ENCODE measurements at places on chromosomes 11 and 22.

- DNase-seq = no peak
These were observed 51.7 kb downstream of the ZBTB16 start for GRCh38 chr11:114110952-114111947.

DNA sequence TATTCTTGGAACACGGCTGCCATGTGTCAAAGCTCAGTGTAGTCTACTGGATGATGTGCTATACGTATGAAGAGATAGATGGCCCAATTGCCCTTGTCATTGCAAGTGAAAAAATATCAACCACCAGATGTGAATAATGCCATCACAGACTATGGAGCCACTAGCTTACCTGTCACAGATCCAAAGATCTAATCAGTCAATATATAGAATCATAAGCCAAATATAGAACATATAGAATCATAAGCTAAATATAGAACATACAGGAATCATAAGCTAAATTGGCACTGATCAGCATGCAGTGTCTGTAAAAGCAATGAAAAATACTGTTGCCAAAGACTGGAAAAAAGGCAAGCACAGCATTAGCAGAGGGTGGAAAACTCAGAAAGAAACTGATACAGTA, 1656.9 kb upstream of the RAG2 start:
- no peak for DNase-seq

- no peak for DNase-seq
These were observed 1.5 kb downstream of the MAFF start for GRCh38 chr22:38203090-38203810.

GRCh38 chr22:46738647-46739093, 618 bp upstream of the CERK start:
- DNase-seq = no peak

- no peak for DNase-seq
These were observed 153.3 kb downstream of the EFCAB6 start for GRCh38 chr22:43658823-43659222.

- no peak for DNase-seq
These were observed 57.0 kb downstream of the BRD1 start for GRCh38 chr22:49770547-49771265.

DNA sequence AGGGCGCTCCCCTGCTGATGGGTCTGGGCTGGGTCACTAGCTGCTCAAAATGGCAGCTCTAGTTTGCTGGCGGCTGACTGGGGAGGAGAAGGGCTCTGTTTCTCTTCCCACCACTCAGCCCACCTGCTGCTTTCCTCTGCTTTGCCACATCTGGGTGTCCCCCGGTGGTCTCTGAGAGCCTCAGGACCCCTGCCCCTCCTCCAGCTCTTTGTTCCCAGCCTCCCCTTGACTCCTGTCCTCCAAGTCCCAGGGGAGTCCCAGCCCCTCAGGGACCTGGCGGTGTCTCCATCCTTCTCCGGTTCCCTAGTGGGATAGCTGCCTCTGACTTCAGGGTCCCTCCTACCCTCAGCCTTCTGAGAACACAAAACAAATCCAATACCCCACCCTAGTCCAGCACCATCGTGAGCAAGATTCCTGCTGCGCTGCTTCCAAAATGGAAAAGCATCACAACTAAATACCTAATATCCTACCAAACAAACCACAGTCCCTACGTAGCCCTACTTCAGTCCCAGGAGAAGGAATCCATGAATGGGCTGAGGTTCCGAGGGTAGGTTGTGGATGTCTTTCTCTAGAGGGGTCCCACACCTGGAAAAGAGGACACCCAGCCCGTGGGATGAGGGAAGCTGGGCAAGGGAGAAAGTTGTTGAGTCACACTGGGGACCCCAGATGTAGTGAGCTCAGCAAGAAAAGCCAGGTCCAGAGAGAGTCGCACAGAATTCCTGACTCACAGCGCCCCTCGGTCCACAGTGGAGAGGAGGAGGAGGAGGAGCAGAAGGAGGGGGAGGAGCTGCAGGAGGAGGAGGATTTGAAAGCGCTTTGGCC, 45.0 kb upstream of the NNMT start:
- no peak for DNase-seq

GRCh38 chr11:120759046-120759445, 247.5 kb downstream of the GRIK4 start:
- no peak for DNase-seq

DNA sequence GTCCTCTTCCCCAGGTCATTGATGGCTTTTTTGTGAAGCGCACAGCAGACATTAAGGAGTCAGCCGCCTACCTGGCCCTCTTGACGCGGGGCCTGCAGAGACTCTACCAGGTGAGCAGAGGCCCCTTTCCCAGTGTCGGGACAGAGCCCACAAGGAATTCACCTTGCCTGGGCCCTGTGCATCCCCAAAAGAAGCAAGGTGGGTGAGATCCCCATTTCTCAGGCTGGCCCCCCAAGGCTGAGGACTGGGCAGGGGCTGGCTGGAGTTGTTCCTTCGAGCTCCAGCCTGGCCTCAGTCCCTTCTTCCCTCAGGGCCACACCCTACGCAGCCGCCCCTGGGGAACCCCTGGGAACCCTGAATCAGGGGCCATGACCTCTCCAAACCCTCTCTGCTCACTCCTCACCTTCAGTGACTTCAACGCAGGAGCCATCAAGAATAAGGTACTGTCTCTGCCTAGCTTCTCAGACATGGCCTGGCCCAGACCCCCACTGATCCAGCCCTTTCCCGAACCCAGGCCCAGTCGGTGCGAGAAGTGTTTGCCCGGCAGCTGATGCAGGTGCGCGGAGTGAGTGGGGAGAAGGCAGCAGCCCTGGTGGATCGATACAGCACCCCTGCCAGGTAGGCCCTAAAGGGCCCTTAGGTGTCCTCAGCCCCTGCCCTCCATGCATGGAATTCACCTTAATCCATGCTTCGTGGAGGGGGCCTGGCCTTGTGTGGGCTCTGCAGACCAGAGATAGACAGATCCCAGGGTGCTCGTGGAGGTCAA, 4.7 kb downstream of the MUS81 start:
- DNase-seq = no peak

DNA sequence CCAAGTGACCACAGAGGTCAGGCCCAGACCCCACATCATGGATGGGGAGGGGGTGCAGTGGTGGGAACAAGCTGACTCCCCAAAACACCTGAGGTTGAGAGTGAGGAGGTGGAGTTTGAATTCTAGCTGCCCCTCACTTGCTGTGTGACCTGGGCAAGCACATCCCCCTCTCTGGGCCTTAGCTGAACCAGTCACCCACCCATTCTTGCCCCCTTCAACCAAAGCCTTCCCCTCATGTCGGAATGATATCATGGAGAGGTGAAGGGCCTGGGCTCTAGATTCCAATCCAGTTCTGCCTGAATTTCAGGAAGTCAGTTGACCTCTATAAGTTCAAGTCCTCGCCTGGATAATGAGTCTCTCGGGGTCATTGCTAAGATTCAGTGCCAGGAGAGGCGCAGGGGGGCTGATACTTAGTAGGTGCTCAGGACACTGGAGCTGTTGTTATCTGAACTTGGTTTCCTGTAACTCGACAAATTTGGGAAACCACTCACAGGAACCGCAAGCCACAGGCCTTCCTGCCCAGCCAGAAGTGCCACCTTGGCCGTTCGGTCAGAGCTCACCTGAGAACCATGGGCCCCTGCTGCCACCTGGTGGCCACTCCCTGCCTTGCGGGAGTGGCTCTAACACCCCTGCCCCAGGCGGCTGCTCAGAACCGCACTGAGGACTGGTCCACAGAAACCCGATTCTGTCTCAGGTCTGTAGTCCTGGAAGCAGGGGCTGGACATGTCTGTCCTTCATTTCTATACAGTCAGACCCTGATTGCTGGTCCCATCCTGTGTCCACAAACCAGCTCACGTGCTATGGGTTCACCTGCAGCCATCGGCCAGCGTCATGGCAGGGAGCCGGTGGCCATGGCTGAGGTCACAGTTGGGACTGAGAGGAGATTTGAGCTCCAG, 6.9 kb downstream of the CDC42EP1 start:
- peak; percentile 67 for DNase-seq

DNA sequence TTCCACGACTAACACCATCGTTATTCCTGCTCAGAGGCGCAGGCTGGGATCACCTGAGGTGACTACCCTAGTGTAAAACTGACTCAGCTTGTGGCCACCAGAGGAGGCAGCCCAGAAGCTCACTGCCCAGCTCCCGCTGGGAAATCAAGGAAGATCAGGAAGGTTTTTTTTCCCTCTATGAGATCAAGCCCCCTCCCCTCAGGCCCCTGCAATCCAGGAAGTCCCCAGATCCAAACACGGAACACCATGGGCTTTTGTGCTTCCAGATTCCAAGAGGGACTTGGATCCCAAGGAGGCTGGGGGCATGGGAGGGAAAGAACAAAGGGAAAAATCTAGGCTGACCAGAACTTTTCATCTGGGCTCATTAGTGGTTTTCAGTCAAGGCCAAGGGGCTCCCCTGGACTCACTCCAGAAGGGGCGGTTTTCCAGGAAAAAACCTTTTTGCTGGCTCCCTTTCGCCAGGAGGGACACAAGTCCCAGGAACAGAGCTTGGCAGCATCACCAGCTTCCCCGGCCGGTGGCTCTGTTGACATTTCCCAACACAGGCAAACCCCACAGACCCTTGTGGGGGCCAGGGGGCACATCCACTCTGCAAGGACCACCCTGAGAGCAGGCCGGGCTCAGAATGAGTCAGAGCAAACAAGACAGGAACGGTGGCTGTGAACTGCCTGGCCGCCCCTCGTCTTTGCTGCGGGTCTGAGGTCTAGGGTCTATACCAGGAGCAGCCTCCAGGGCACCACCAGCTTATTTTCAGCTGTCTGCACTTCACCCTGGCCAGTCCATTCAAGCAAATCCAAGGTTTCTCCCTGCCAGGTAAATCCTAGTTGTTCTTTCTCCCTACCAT, 36.8 kb downstream of the MYH9 start:
- no peak for DNase-seq

DNA sequence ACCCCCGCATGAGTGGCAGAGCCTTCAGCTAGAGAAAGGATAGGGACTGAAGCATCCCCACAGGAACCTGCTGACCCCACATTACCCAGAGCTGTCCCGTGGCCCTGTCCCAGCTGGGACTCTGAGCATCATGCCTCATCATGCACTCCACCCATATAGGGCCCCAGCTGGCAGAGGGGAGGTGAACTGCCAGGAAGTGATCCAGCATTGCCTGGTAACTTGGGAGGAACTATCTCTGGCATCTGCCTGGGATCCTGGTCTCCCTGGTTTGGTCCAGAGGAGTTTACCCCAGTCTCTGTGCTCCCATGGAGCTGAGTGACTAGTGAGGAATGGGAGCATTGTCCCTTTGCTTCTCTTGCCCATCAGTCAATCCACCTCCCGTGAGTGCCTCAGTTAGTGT, 228.8 kb downstream of the GRIK4 start:
- DNase-seq = no peak

DNA sequence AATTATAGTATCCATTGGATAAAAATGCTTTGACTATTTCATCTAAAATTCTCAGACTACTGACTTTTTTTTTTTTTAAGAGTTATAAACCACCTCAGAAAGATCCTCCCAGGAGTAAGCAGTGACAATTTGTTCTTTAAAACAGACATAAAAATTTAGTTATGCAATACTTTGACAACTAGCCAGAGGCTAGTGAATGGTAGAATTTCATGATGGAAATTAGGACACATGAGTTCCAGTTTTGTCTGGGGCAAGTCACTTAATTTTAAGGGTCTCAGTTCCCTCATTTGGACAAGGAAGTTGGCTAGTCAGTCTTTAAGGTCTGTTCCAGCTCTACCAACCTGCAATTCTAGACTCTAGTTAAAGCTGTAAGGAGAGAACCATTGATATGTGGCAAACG, 2.9 kb downstream of the IL18 start:
- no peak for DNase-seq

DNA sequence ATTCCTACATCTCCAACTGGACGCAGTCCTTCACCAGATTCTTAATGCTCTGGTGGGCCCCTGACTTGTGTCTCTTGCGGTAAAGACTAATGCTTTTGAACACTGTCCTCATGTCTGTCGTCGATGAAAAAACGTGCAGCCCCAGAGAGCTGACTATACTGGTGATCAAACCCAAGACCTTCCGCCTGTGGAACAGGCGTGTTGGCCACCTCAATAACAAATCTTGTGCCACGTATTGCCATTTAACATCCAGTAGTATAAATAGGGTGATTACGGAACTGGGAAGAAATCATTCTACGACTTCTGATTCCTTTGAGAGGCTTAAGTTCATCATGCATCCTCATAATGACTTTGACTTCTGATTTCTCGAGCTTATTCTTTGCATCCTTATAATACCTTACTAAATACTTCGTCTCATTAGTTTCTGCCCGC, 45.6 kb downstream of the OR4D9 start:
- no peak for DNase-seq

DNA sequence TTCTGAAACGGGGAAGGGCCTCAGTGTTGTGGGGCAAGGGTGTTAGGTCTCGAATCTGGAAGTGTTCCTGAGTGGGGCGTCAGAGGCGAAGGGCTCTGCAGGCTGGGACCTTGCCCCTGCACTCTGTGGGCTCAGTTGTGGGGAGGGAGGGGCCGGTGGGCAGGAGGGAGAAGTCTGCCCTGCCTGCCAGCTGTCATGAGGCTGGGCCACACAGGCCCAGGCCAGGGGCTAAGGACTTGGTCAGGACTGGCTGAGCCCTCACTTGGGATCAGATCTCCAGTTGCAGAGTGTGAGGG, at the start of gene CRACR2B:
CRACR2B (plus strand) TSS at position 23 of the 296 bp plus-strand sequence. CDS start 689 bp downstream, outside the sequence.
- no peak for DNase-seq

- no peak for DNase-seq
These were observed 54.3 kb upstream of the NAV2 start for GRCh38 chr11:19658344-19658743.

DNA sequence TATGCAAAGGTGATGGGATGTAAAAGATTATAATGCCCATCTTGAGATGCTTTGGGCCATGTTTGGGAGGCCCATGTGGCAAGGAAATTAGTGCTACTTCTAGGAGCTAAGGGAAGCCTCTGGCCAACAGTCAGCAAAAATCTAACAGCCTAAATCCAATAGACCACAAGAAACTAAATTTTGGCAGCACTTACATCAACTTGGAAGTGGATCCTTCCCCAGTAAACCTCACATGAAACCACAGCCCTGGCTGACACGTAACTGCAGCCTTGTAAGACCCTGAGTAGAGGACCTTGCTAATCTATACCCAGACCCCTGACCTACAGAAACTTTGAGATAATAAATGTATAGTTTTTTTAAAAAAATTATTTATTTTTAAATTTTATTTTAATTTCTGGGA, 13.1 kb upstream of the GRK3 start:
- DNase-seq = no peak

GRCh38 chr11:111975076-111975806, 38.1 kb downstream of the DIXDC1 start:
- no peak for DNase-seq

DNA sequence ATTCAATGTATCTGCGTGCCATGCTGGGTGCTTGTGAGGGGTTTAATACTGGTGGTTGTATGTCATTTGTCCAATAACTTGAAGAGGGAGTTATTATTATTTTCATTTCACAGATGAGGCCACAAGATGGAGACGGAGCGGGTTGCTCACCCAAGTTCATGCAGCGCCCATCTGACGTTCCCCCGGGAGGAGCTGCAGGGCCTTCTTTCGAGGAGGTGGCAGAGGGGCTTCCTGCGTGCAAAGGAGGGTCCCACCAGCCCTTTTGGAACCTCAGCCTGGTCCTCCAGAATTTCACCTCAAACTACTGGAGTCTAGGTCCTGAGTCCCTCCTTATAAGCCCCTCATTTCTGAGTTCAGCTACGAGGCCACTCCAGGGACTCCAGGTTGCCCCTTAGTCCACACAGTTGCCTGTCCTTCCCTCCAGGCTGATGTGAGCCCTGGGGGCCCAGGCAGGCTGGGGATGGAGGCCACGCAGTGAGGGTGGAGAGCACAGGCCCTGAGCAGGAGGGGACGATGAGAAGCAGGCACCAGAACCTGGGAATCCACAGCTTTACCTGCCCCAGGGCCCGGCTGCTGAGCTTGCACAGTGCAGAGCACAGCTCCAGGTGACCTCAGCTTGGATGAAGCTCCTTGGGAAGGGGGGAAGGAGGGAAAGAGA, 2.9 kb upstream of the VSIG10L2 start:
- DNase-seq = no peak

- no peak for DNase-seq
These were observed 58.6 kb downstream of the DDIAS start for GRCh38 chr11:82959987-82960778.
